ENCODE measurements at places on chromosomes 11 and 22.

- H3K4me3 ChIP-seq, result no peak overlapping the region
- no peak for DNase-seq
- peaks cover 5% of the 10 kb centered on the region for H3K27me3 ChIP-seq
- H3K4me1 ChIP-seq, result no peaks in the 10 kb centered on the region
- no peaks in the 10 kb centered on the region for H3K36me3 ChIP-seq
These were observed 21.2 kb upstream of the PDE3B start for GRCh38 chr11:14622223-14622954.

DNA sequence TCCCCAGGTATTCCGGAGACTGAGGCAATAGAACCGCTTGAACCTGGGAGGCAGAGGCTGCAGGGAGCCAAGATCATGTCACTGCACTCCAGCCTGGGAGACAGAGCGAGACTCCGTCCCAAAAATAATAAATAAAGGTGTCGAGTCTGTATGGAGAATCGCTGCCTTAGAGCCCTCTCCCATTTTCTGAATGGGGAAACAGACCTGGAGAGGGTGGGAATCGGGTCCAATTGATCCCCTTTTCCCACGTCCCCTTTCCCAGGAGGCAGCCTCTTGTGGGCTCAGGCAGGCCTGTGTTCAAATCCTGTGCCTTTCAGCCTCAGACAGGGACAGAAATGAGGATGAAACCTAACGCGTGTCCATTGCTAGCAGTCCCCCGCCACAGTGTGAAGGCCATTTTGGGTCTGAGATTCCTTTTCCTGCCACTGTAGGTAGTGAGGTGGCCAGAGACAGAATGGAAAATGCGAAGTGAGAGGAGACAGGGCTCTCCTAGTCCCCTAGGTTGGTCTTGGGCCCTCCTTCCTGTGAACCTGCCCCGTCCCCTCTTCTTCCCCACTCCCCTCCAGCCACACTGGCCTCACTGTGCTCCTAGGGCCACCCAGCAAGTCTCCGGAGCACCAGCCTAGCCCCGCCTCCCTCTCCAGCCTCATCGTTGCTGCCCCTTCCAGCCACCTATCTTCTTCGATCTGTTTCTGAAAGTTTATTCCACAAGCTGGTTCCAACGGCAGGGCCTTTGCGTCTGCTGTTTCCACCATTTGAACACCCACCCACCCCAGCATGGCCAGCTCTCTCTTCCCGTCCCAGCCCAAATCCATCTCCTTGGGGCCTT is 2.7 kb upstream of the POLDIP3 start:
- H3K4me1 ChIP-seq, result peaks cover 61% of the 10 kb centered on the region
- H3K36me3 ChIP-seq, result peaks cover 12% of the 10 kb centered on the region

DNA sequence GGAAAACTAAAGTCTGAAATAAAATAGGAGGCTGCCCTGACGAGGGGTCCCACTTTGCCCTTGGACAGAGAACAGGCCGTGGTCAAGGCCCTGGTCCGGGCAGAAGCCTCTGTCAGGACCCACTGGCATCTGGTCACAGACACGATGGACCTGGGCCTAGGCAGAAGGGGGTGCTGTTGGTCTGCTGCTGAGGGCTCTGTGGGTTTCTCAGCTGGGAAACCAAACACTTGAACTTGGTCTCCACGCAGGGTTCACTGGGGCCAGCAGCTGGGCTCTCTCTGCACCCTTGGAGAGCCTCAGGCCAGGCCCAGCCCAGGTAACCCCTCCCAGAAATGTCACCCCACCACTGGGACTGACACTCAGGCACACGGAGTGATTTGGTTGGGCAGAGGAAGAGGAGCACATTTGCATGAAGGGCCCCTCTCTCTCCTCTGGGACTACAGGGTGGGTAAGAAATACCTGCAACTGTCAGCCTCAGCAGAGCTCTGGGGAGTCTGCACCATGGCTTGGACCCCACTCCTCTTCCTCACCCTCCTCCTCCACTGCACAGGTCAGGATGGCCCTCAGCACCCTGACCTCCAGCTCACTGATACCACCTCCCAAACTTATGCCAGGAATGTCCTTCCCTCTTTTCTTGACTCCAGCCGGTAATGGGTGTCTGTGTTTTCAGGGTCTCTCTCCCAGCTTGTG is 48.1 kb upstream of the TOP3B start:
- no peaks in the 10 kb centered on the region for H3K36me3 ChIP-seq
- H3K27ac ChIP-seq, result no peak overlapping the region
- DNase-seq, result no peak
- H3K27me3 ChIP-seq, result peaks cover 27% of the 10 kb centered on the region
- no peak overlapping the region for H3K4me3 ChIP-seq
- H3K4me1 ChIP-seq, result no peaks in the 10 kb centered on the region

- peaks cover 68% of the 10 kb centered on the region for H3K4me1 ChIP-seq
- H3K36me3 ChIP-seq, result peaks cover 17% of the 10 kb centered on the region
- DNase-seq, result peak; percentile 32
- peak overlapping the region; percentile 66 for H3K4me3 ChIP-seq
- peaks cover 2% of the 10 kb centered on the region for H3K27me3 ChIP-seq
- H3K27ac ChIP-seq, result peak overlapping the region; percentile 87
These were observed 227.0 kb downstream of the ADAMTS15 start for GRCh38 chr11:130675371-130675821.

GRCh38 chr22:38432264-38432663 is 22.7 kb downstream of the KCNJ4 start:
- H3K4me3 ChIP-seq, result no peak overlapping the region
- H3K27me3 ChIP-seq, result peaks cover 9% of the 10 kb centered on the region
- peaks cover 5% of the 10 kb centered on the region for H3K4me1 ChIP-seq
- no peak overlapping the region for H3K27ac ChIP-seq
- H3K36me3 ChIP-seq, result no peaks in the 10 kb centered on the region
